ENCODE measurements at places on chromosomes 2 and 18.

DNA sequence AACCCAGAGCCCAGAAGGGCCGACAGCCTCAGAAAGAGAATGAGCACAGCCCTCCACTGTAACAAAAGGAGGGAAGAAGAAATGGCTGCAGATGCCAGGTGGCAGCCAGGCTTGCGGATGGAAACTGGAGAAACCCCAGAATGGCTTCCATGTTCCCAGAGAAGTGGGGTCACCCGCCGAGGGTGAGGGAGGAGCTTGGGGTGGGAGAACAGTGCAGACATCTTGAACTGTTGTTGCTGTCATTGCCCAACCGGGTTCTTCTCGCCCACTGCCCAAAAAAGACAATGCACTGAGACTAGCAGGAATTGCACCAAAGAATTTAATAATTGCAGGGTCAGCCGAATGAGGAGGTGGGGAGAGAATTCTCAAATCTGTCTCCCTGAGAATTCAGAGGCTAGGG lies 223.2 kb upstream of the RAB6C start:
- DNase-seq = no peak

DNA sequence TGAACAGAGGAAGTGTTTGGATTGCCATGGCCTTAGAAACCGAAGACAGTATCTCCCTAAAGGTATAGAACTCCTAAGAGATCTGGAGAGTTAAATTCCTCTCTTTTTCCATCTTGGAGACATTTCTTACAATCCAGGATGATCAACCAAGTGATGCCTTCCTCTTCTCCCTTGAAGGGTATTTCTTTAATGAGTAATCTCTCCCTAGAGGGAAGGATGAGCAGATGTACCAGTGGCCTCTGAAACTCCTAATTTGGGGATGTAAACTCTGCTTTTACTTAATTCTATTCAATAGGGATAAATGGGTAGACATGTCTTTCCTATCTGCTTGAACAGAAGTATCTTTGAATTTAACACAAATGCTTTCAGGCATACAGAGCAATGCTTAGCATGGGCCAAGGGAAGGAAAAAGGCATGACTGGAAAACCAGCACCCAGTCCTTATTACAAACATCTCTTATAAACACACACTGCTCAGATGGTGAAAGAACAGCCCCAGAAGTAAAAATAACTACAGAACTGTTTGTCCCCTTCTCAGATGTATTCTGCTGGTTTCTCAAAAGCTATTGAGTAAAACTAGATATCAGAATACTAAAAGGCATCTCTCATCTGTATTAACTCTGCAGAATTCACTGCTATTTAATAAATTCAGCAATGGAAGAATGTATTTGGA lies 4.7 kb upstream of the THNSL2 start:
- no peak for DNase-seq

- DNase-seq = no peak
These were observed 18.3 kb downstream of the TRPM8 start for GRCh38 chr2:233935426-233935825.

GRCh38 chr2:102619414-102620319 lies at the start of gene SLC9A2:
Gene SLC9A2 (plus strand): TSS chr2:102619553. CDS start chr2:102619849, 296 bp downstream.
- DNase-seq = no peak

DNA sequence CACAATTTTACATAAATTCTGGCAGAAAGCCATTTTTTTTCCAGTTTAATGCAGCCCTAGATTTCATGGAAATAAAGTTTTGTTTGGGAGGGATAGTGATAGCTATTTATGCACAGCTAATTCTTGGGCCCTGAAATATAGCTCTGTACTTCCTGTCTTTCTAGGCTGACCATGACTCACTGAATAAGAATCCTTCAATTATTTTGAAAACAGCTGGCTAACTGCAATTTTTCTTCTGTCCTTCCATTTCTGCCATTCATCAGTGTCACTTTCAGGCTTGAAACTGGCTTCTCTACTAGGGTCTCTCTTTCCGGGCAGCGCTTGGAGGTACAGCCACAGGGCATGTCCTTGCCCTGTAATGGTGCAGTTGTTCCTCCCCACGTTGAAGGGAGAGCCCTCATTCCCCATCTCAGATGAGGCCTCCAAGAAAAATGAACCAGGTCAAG lies 97.1 kb upstream of the TMEM178A start:
- DNase-seq = no peak

DNA sequence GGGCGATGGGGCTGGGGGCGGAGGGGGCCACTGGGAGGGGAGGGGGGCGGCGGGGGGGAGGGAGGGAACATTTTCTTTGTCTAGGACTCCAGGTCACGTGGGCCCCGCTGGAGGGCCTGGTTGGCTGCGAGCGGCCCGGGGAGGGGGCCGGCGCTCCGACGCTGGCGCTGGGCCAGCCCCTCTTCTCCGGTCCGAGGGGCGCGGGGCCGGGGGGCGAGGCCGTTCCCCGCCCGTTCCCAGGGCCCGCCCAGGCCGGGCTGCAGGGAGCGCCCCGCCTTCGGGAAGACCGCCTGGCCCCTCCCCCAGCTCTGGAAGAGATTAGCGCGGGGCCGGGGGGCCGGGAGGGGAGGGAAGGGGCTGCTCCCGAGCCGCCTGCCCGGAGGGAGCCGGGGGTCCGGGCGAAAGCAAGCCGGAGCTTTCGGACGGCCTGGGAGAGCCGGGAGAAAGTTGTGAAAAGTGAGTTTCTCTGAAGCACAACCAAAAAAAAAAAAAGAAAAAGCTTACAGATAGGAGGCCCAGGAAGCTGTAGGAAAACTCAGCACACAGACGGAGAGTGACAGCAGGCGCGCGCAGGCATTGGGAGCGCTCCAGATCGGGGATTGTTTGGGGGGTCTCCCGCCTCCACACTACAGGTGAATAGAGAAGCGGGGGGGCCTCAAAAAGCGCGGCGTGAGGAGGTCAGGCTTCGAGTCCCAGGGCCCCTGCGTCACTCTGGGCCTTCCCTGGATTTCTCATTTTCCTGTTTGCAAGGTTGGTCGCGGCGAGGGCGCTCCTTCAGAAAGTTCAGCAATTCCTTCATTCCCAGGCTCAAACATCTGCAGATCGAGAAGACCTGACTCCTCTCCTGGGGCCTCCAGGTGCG lies 84.1 kb upstream of the POMC start:
- peak; percentile 56 for DNase-seq

DNA sequence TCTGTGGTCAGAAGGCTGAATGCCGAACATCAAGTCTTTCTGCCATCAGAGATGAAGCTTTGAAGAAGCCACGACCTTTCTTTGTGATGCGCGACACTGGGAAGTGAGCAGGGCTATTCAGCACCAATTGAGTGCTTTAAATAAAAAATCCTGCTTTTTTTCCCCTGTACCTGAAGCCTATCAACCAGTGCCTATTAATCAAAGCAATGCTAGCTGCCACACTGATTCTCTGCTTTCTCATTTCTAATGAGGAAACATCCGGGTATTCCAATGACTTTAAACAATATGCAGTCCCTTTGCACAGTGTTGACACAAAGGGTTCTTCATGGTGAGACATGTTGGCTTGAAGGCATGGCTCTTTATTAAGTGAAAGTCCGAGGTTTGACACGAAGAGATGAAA lies 88.0 kb downstream of the GALR1 start:
- DNase-seq = no peak

GRCh38 chr2:152421521-152422370 lies 86.8 kb downstream of the FMNL2 start:
- no peak for DNase-seq

DNA sequence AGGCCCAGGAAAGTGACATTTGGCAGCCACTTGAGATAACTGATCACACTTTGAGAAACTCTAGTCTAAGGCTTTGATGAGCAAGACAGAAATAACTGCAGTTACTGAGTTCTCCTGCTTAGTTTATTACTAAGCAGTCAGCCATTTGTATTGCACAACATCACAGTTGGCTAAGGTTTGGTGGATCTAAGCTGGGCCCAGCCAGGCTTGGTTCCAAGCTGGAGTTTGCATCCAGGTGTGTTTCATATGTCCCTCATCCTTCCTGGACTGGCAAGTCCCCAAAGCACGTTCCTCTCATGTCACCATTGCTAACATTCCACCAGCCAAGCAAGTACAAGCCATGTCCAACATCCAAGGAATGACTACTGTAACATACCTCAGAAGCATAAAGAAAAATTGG lies 71.3 kb upstream of the ZNF532 start:
- DNase-seq = no peak

DNA sequence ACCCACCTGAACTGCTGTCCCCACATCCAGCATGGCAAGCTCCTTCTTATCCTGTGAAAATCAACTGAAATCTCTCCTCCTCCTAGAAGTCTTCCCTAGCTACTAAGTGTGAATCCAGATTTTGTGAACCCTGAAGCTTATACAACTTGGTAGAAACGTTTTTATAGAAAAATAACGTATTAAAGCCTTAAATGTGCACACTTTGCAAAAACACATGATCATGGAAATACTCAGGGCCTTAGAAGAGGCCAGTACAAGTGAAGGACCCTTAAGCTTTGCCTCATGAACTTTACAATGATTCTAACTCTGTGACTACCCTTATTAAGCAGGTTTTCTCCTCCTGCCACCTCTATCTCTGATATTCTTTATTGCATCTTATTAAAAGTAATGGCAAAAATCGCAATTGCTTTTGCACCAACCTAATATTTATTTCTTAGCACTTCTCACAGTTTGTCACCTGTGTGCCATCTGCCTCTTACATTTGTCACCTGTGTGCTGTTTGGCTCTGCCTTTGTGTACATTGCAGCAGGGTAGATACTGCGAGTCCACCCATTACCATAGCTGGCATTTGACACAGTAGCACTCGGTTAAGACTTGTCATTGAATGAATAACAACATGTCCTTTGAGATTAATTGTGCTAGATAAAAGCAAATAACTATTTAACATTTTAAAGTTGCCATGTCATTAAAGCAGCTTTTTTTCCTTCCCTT lies 42.2 kb downstream of the FRZB start:
- no peak for DNase-seq
